ENCODE measurements at places on chromosomes 1 and 21. TPM values are rescaled to one million over a fixed set of nuclear protein-coding genes. Genes with fewer than 3 reads are reported as not detected.

DNA sequence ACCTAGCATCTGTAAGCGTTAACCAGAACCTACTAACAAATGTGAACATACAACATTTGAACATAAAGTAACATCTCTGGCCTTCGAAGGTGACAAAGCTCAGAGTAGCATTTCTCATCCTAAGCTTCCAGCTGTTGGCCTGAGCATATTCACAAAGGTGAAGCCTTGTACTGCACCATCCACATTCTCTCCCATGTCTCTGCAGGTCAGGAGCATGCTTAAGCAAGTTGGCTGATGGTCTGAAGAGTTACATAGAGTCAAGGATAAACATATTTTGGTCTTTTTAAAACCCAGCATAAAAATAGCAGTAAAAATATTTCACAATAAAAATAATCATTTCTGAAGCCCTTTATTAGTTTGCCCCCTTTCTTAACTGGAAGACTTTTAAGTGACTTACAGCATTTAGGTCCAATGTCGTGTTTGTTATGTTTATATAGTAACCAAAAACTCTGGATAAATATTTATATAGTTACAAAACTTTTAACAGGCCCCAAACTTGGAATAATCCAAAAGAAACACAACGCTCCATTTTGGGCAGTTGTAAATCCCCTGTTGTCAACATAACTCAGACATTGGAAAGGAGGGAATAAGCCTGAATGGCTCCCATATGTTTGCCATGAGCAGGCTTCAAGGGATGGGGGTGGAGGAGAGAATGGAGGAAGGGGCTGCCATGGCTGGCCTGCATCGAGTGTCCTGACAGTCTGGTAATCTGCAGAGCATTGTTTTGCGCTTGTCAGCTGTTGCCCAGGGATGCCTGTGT lies 42.8 kb upstream of the ENAH start:
- no peak for DNase-seq

- no peak for DNase-seq
Observed at GRCh38 chr21:38363693-38364092, 106.9 kb downstream of the KCNJ15 start.

DNA sequence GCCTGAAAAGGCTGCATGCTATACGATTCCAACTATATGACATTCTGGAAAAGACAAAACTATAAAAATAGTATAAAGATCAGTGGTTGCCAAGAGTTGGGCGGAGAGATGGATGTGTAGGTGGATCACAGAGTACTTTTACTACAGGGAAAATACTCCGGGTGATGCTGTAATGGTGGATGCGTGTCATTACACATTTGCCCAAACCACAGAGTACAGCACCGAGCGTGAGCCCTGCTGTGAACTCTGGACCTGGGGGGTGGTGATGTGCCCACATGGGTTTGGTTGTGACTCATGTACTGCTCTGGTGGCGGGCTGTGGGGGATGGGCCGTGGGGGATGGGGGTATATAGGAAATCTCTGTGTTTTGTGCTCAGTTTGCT lies 162.7 kb upstream of the COL6A1 start:
- no peak for DNase-seq

DNA sequence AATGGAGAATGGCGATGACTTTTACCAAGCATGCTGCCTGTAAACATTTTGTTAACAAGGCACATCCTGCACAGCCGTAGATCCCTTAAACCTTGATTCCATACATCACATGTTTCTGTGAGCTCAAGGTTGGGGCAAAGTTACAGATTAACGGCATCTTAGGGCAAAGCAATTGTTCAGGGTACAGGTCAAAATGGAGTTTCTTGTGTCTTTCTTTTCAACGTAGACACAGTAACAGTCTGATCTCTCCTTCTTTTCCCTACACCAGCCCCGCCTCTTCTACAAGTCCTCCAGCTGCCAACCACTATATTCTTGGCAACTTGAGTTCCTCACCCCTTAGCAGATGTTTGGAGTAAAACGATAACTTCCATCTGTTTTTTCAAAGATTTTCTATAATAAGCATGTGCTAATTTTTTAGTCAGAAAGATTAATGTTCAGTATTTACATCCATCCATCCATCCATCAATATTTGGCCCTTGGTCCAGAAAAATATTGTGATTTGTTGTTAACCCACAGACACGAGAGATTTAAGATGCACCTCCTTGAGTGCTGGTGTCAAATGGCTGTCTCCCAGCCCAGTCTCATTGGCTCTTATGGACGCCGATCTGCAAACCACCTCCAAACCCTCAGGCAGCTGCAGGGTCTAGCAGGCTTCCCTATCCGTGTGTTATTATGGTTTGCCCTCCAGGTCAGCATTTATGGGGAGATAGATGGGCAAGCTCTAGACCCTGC lies 3.8 kb downstream of the DNALI1 start:
- DNase-seq = no peak

- no peak for DNase-seq
Observed at GRCh38 chr1:98386675-98387440, 274.7 kb upstream of the SNX7 start.

DNA sequence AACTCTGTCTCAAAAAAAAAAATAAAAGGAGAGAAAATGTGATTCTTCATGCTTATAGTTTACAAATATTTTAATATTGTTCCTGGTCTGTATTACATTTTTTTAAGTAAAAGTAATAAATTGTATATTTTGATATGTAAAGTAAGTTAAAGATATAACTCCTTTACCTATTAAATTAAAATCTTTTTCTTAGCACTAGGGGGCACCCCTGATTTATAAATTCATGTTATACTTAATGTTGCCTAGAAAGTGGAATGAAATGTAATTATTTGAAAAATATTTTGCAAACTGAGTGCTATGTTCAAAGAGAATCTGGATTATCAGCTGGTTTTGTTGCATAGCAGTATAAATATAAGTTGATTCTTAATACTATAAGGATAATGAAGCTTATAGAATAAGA lies 49.2 kb downstream of the RALGPS2 start:
- no peak for DNase-seq

DNA sequence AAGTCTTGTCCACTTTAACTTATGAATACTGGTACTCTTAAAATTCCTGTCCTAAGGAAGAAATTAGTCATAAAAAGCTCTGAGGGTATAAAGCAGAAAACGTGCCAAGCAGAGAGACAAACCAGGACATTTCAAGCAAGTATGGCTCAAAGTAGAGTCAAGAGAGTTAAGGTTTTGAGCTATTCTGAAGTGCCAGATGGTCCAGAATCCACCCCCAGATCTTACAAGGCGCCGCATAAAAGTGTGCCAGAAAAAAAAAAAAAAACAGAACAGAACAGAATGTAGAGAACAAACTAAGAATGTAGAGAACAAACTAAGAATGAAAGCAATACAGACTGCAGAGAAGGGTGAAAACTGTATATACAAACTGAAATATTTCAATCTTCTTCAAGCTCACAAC lies 12.5 kb downstream of the EPS15 start:
- DNase-seq = no peak

- DNase-seq = no peak
Observed at GRCh38 chr1:94283462-94283861, 46.1 kb upstream of the ARHGAP29 start.

DNA sequence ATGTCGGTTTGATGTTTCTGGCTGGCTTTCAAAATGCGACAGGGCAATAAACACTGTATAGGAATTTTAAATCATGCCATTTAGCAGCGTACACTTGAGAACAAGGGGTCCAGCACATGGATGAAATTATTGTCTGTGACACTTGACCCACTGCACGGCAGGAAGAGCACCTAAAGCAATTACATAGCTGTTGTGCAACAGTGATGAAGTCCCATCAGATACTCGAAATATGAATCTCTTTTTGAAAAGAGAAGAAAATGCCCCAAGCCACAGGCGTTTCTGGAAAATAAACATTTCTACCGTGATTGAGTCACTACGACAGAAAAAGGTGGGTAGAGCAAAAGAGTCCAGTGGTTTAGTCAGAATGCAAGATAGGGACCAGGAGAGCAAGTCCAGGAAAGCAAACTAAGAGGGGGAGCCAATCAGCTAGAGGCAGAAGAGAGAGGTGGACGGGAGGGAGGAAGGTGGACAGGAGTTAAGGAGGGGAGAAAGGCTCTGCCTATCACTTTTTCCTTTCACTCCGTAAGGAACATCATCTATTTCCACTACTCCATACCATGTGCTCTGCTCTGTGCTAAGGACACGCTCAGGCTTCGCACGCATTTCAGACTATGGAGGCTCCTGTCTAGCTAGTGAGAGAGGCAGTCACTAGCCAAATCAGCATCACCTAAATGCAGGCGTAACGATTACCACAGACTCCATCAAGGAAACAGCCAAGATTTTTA lies 6.4 kb downstream of the DSCAM start:
- DNase-seq = no peak

GRCh38 chr1:198638441-198638840 lies 399 bp upstream of the PTPRC start:
- DNase-seq = no peak

Gene LCE6A
- not detected for total RNA-seq

Gene S100A7
- not detected for total RNA-seq

Gene AIM2
- total RNA-seq = not detected

Gene PRDM16
- total RNA-seq = not detected

Gene GBP4
- total RNA-seq = 0.83 TPM

Gene GPR161
- total RNA-seq = 6.0 TPM

Gene KCNJ15
- not detected for total RNA-seq

Gene BGLAP
- total RNA-seq = 2.0 TPM

Gene KIF21B
- 3.7 TPM for total RNA-seq

Measured in PC-9 (cell line).